Stimulated activated CD4-positive, alpha-beta T cell treated with anti-CD3 and anti-CD28 coated beads, Interleukin-1b, Interleukin-23, amount 100 ng/mL, for 24 hours (primary cell): ENCODE measurements at places on chromosomes 6 and 20.

DNA sequence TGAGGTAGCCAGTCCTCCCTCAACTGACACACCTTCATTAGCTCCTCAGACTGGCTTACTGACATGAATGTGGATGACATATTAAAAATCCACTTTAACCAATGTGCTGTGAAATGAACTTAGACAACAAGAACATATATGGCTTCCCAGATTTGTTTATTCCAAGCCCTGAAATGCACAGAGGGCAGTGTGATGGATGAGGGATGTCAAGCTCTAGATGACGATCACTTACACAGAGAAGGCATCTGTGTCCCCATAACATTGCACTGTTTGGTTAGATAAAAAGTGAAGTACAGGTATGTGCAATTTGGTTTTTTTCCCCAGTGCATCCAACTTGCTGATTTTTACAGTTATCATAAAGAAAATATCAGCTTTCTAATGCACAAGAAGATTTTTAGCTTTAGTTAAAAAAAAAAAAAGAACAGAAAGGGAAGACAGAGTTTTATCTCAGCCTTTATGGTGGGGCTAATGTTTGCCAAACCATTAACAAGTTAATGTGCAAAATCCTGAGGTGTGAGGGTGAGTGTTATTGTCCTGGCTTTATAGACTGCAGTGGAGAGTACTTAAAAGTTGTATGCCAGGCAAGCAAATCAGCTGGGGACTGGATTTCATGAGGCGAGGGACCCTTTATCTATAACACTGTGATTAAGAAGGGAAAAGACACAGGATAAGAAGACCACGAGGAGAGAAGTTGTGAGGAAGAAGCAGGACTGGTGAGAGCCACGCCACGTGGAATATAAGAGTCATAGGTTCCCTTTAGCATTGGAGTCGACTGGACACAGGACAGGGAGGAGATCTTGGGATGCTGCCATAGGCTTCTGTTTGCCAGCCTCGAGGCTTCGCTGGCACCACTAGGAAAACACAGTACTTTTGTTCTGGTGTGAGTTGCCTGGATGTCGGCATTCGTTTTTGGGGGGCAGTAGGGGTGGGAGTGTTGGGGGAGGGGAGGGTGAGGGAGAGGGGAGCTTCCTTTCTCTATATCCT, 90.0 kb upstream of the BACH2 start:
- DNase-seq: no peak

GRCh38 chr20:41654292-41654691, 36.1 kb upstream of the CHD6 start:
- DNase-seq: no peak

DNA sequence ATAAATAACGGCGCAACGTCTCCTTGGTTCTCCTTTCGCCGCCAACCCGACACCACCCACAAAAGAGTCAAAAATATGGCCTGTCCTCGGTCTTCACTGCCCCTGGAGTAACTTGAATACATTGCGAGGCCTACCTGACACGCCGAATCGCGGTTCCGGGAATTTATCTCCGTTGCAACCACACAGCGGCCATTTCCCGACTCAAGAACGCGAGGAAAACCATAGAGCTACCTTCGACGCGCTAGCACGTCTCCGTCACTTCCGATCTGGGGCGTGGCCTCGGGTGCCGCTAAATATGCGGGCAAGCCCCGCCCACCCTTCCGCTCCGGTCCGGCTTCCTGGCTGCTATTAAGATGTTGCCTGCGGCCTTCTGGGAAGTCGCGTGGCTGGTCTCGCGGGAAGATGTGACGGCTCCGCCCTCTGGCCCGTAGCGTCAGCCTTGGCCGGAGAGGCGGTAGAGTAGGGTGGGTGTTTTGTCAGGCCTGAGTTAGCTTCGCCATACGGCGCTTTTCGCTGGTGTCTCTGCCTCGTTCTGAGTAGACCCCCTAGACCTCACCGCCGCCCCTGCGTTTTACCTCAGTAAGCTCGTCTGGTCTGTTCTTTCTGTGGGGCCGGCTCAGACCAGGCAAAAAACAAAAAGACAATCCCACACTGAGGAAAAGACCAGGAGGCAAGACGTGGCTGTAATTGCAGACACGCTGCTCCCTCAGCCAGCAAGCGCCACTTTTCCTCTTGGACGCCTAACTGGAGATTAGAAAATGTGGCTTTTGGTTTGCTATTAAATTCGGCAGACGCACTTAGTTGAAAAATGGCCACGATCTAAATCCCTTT, at the start of gene BCLAF1:
Gene BCLAF1 (minus strand): TSS at position 268 of the 831 bp plus-strand sequence. CDS start 9,980 bp downstream, outside the sequence.
- DNase-seq: peak; percentile 98

- DNase-seq: no peak
Observed at GRCh38 chr20:58161192-58161591, 67.3 kb downstream of the ANKRD60 start.

- no peak for DNase-seq
Observed at GRCh38 chr20:969868-970267, 32.2 kb downstream of the RSPO4 start.

- no peak for DNase-seq
Observed at GRCh38 chr6:101403216-101403945, 9.9 kb downstream of the GRIK2 start.

GRCh38 chr6:863831-864230, 170.9 kb upstream of the EXOC2 start:
- DNase-seq: no peak

GRCh38 chr20:19806806-19807190, 48.7 kb downstream of the RIN2 start:
- no peak for DNase-seq

DNA sequence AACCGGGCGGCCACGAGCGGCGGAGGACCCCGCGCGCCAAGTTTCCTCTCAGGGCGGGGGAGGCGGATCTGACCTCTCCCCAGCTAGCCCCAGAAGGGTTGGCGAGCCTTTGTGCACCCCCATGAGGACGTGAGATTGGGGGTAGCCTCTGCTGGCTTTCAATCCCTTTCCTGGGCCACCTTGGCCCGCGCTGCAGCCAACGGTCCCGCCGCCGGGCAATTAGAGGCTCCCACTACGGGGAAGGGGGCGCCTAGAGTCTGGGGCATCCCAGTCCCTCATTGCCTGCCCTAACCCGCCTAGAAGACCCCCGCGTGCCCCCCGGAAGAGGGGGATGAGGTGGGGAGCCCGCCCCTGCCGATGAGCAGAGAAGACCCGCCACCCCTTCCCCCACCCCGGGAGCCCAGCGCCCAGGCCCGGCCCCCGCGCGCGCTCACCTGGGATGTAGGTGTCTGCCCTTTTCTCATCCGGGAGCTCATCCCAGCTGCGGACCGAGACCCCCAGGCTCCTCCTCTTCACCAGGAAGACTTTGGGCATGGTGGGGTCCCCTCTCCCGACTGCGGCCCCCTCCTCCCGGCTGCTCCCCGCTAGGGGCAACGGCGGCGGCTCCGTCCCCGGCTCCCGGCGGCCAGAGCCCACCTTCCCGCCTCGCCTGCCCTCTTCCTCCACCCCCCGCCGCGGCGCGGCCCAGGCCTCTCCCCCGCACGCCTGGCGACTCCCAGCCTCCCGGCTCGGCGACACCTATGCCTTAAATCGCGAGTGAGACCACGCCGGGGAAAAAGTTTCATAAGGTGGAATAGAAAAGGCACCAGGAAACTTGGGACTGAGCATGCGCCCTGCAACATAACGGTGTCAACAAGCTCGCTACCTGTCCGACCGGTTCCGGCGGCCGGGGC, at the start of gene OVOL2:
Gene OVOL2 (minus strand): TSS at position 816 of the 893 bp plus-strand sequence. CDS start 282 bp downstream, at position 534.
- DNase-seq: no peak

- DNase-seq: no peak
Observed at GRCh38 chr6:83160167-83160566, 32.9 kb downstream of the PGM3 start.

- DNase-seq: peak; percentile 72
Observed at GRCh38 chr6:28943557-28944411, 20.0 kb upstream of the TRIM27 start.

DNA sequence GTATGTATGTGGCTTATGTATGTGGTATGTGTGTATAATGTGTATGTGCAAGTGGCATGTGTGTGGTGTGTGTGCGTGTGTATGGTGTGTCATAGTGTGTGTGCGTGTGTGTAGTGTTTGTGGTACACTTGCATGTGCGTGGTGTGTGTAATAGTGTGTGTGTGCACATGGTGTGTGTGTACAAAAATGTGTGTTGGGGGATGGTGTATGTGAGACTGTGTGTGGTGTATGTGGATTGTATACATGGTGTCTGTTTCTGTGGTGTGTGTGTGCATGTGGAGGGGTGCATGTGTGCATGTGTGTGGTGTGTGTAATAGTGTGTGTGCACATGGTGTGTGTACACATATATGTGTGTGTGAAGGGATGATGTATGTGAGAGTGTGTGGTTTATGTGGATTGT, 21.5 kb downstream of the MAFB start:
- no peak for DNase-seq

DNA sequence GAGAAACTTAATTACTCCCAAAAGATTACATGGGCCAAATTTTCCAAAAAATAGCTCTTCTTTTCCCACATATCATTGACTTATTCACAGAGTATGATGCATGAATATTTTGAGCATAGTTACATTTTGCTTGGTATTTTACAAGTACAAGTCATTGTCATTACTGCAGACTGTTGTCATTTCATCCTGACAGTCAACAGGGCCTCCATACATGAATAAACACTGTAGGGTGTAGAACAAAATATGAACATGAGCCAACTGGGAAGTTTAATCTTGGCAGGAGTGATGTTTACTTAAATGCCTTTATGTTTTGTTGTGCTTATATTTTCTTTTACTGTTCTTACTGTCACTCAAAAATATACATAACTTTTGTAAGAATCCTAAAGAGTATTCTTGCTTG, 340.7 kb downstream of the ADGRB3 start:
- no peak for DNase-seq

GRCh38 chr6:162721404-162721687, 6.2 kb downstream of the PRKN start:
- no peak for DNase-seq

- DNase-seq: peak; percentile 46
Observed at GRCh38 chr6:31734821-31735406, 1.4 kb downstream of the CLIC1 start.

DNA sequence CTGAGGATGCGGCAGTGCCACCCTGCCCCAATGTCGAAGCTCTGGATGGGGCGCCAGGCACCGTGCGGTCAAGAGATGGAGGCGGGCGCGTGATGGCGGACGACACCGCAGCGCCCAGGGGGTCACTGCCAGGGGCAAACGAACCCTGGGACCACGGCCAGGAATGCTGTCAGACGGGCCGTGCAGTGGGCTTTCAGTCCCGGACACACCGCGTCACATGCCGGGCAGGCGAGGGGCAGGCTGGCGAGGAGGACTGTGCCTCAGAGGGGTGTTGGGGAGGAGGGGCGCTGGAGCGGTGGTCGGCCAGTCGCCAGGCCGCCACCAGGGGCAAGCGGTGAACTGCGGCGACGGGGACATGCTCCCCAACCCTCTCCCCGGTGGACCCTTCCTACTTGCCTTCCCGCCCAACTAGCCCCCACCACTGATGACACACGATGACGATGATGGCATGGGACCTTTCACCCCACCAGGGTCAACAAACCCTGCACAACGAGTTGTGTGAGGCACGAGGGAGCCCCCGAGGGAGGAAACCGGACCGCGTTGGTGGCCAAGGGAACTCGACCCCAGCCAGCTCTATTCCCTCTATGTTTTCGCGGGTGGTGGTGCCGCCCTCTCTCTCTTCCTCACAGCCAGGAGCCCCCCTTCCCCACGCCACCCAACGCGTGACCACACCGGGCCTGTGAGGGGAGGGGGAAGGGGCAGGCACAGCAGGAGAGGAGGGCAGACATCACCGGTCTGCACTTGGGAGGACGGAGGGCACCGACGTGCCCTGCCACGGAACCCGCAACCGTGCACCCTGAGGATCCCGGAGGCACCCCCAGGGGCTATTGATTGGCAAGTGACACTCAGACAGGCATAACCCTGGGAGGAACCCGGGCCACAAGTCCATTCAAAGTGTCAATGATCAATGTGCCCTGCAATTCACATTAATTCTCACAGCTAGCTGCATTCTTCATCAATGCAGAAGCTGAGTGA, 1960.9 kb upstream of the DEFB115 start:
- no peak for DNase-seq

DNA sequence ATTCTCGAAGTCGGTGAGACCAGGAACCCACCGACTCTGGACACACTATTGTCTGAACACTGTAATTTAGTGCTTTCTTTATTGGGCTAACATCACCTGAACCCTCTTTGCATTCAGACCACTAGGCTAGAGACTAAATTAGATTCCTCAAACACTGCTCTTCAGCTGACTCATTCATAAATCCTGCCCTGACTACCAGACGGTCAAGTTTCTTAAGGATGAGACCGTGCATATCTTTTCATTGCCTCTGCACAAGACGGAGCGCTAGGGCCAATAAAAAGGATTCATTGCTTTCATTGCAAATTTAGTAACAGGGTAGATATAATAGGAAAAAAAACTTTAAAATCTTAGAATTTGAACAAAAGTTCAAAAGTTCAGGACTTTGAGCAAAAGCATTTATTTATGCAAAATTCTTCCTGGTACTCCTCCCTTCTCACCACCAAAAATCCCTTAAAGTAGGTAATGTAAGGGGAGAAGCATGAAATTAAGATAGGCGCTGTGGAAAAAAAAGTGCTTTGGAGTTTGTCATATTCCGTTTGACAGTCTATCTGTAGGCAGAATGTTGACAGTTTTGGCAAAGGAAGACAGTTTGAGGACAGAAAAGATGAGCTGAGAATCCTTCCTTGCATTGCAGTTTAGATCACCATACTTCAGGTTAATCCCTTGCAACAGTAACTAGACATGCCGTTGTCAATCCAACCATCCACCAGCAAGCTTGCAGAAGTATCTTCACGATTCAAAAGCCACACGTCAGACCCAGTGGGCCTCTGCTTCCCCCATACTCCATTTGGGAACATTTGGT, 328.6 kb upstream of the JARID2 start:
- no peak for DNase-seq

DNA sequence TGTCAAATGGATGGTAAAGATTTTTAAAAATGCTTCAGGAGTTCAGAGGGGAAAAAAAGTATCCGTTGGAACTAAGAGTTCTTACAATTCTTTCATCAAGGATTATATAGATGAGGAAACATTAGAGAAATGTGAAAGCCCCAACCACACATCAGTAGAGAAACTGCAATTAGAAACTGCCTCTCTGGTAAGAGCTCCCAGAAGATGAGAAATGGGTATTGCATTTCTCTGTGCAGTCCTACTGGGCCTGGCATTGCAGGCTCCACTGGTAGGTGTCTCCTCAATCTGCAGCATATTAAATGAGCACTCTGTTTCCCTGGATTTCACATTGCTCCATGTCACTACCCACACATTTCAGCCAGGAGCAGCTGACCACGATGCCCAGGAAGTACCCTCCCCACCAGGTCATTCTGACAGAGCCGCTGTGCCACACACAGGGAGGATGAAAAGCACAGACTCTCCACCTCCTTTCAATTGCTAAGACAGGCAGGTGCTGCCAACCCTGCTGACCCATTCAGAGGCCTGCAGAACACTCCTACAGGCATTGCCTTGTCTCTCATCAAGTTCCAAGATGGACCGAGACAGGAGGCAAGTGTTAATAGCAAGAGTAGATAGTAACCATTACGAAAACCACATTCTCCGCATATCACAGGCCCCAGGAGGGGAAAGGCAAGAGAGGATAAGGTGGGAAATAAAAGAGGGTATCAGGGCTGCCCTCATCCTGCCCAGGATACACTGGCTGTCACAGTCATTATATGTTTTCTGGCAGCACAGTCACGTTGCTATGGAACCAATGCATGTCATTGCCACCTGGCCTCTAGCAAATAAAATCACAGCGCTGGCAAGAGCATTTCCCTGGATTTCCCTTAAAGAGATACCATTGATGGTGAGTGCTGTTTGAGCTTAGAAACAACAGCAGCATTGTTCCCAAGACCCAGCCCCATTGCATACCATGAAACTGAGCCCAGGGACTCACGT, 241.7 kb downstream of the ATXN1 start:
- no peak for DNase-seq

- no peak for DNase-seq
Observed at GRCh38 chr6:8855411-8855810, 420.1 kb upstream of the SLC35B3 start.
